Mesothelial cell of epicardium (in vitro differentiated cells): ENCODE measurements at places on chromosomes 3 and 15.
A peak's percentile ranks its signal among the peaks of the same experiment; 100 is the strongest.

GRCh38 chr3:167772992-167773391, 37.5 kb downstream of the SERPINI1 start:
- no peak overlapping the region for H3K4me3 ChIP-seq
- H3K27me3 ChIP-seq = peaks cover 23% of the 10 kb centered on the region
- no peaks in the 10 kb centered on the region for H3K36me3 ChIP-seq
- DNase-seq = no peak
- H3K4me1 ChIP-seq = peaks cover 17% of the 10 kb centered on the region

DNA sequence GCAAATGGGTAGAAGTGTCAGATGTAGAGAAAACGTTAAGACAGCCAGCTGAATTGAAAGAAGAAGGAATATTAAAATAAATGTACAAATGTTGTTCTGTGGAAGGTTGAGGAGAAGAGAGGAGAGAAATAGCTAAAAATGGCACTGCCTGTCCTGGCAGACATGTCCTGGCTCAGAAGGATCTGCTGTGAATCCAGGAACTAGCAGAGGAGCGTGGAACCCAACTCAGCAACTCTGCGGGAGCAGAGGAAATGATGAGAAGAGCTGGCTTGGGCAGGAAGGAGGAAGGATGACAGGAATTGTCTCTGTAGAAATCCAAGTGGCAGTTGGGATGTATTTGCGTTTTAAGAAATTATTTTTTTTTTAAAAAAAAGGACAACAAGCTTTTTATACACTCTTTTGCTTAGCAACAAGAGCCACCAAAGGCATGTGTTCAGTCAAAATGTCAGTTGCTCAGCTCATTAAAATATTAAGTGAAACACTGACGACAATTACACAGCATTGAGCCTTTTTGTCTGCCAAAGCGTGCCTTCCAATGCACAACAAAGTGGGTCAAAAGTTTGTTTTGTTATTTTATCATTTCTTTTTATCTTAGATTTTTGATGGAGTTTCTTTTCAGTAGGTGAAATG, 16.1 kb downstream of the NANOGP8 start:
- peaks cover 44% of the 10 kb centered on the region for H3K4me1 ChIP-seq
- H3K36me3 ChIP-seq = peaks cover 12% of the 10 kb centered on the region
- no peaks in the 10 kb centered on the region for H3K27me3 ChIP-seq
- H3K27ac ChIP-seq = peak overlapping the region; percentile 86

- no peak overlapping the region for H3K4me3 ChIP-seq
- no peaks in the 10 kb centered on the region for H3K36me3 ChIP-seq
- peaks cover 15% of the 10 kb centered on the region for H3K4me1 ChIP-seq
Measured at GRCh38 chr3:143236226-143236964, 116.8 kb downstream of the CHST2 start.

DNA sequence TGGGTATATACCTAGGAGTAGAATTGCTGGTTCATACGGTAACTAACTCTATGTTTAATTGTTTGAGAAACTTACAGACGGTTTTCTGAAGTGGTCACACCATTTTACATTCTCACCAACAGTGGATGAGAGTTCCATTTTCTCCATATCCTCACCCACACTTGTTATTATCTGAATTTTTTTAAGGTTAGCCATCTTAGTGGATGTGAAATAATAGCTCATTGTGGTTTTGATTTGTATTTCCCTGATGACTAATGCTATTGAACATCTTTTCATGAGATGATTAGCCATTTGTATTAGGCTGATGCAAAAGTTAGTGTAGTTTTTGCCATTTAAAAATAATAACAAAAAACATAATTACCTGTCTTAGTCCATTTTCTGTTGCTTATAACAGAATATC, 18.6 kb downstream of the CSTA start:
- peaks cover 4% of the 10 kb centered on the region for H3K27me3 ChIP-seq
- H3K27ac ChIP-seq = no peak overlapping the region
- no peak overlapping the region for H3K4me3 ChIP-seq
- DNase-seq = no peak

DNA sequence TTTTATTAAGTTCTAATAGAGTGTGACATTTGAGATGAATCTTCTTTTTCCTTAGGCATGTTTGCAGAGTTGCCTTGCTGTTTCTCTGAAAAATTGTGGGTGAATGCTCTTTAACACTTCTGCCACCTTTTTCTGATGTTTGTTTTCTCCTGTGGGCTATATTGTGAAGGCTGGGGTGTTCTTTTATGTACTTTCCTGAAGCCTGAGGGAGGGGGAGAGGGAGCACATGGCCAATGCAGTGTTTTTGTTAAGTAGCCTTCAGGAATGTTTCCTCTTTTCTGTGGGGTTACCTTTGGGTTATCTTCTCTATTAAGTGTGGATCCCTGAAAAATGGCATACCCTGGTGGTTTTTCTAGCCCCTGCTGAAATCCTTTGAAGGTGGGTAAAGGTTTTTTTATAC, 50.2 kb downstream of the CMC1 start:
- peaks cover 7% of the 10 kb centered on the region for H3K4me1 ChIP-seq
- no peak for DNase-seq
- H3K4me3 ChIP-seq = no peak overlapping the region
- H3K36me3 ChIP-seq = peaks cover 6% of the 10 kb centered on the region

DNA sequence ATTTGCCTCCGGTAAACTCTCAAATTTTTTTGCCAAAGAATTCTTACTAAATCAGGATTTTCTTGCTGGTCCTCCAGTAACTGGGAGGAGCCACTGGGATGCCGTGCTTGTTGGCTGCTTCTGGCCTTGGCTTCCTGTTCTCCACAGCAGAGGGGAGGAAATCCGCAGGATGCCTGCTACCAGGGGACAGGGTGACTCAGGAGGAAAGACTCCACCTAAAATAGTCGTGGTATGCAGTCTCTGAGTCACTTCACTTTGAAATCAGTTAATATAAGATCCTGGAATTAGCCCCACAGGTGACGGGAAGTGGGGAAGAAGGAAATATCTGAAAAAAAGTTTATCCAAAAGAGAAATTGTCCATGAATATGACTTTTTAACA, 6.5 kb upstream of the TM4SF18 start:
- H3K36me3 ChIP-seq = no peaks in the 10 kb centered on the region
- H3K4me1 ChIP-seq = peaks cover 14% of the 10 kb centered on the region
- DNase-seq = peak; percentile 42
- peak overlapping the region; percentile 34 for H3K27ac ChIP-seq
- no peak overlapping the region for H3K4me3 ChIP-seq

- H3K27ac ChIP-seq = no peak overlapping the region
- H3K27me3 ChIP-seq = no peaks in the 10 kb centered on the region
- H3K4me1 ChIP-seq = no peaks in the 10 kb centered on the region
- no peaks in the 10 kb centered on the region for H3K36me3 ChIP-seq
Measured at GRCh38 chr15:94760348-94760747, 529.0 kb downstream of the MCTP2 start.

DNA sequence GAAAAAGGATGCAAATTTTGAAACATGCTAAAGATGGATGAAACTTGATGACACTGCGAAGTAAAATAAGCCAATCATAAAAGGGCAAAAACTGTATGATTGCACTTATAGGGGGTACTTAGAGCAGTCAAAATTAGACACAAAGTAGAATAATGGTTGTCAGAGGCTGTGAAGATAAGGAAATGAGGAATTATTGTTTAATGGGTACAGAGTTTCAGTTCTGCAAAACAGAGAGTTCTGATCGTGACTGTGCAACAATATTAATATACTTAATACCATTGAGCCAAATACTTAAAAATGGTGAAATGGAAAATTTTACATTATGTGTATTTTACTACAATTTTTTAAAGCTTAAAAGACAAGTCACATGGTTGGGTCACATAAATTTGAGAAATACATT, 35.1 kb downstream of the UBE3A start:
- no peak overlapping the region for H3K27ac ChIP-seq
- H3K27me3 ChIP-seq = no peaks in the 10 kb centered on the region
- H3K4me1 ChIP-seq = peaks cover 3% of the 10 kb centered on the region
- H3K4me3 ChIP-seq = no peak overlapping the region
- DNase-seq = no peak

GRCh38 chr3:17730318-17730967, 12.0 kb downstream of the TBC1D5 start:
- H3K4me1 ChIP-seq = peaks cover 3% of the 10 kb centered on the region
- H3K36me3 ChIP-seq = peaks cover 52% of the 10 kb centered on the region
- H3K27me3 ChIP-seq = no peaks in the 10 kb centered on the region

GRCh38 chr3:78277220-78277619, 1237.3 kb downstream of the ROBO2 start:
- H3K36me3 ChIP-seq = no peaks in the 10 kb centered on the region
- no peak for DNase-seq
- H3K4me1 ChIP-seq = peaks cover 3% of the 10 kb centered on the region

GRCh38 chr3:160648701-160649100, 28.3 kb upstream of the ARL14 start:
- DNase-seq = no peak
- H3K27ac ChIP-seq = no peak overlapping the region
- H3K4me3 ChIP-seq = no peak overlapping the region
- no peaks in the 10 kb centered on the region for H3K4me1 ChIP-seq
- no peaks in the 10 kb centered on the region for H3K27me3 ChIP-seq
- no peaks in the 10 kb centered on the region for H3K36me3 ChIP-seq

- no peaks in the 10 kb centered on the region for H3K27me3 ChIP-seq
- no peaks in the 10 kb centered on the region for H3K4me1 ChIP-seq
- H3K36me3 ChIP-seq = peaks cover 57% of the 10 kb centered on the region
- no peak overlapping the region for H3K27ac ChIP-seq
Measured at GRCh38 chr3:120410116-120410515, 40.7 kb downstream of the FSTL1 start.

GRCh38 chr3:111595232-111595631, at the start of gene ZBED2:
TSS of gene ZBED2 (minus strand) at chr3:111595346. CDS start at chr3:111594201, 1,145 bp downstream.
- no peaks in the 10 kb centered on the region for H3K36me3 ChIP-seq
- no peak within 1 kb of the TSS for H3K27ac ChIP-seq
- peaks cover 17% of the 10 kb centered on the region for H3K4me1 ChIP-seq
- no peaks in the 10 kb centered on the region for H3K27me3 ChIP-seq
- H3K4me3 ChIP-seq = no peak within 1 kb of the TSS

- peak overlapping the region; percentile 92 for H3K27ac ChIP-seq
- H3K4me3 ChIP-seq = no peak overlapping the region
- H3K27me3 ChIP-seq = no peaks in the 10 kb centered on the region
- no peak for DNase-seq
Measured at GRCh38 chr3:25235031-25235430, 193.0 kb upstream of the RARB start.

DNA sequence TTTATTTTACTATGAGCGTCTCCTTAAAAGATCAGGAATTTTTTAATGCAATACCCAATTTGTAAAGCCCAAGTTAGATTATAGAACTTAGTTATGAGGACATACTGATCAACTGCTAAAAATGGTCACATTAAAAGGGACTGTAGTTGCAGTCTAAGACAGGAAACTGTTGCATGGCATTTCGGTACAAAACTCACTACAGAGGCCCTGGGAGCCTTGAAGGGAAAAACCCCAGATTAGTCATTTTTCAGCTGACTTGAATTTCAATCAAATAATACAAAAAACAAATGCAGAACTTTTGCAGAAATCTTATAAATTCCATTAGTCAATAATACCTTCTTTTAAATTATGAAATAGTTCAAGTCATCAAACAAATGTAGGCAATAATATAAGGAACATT, 6.9 kb upstream of the PTX3 start:
- no peak overlapping the region for H3K27ac ChIP-seq
- H3K36me3 ChIP-seq = peaks cover 3% of the 10 kb centered on the region
- peaks cover 18% of the 10 kb centered on the region for H3K27me3 ChIP-seq
- H3K4me1 ChIP-seq = peaks cover 8% of the 10 kb centered on the region

GRCh38 chr15:60710656-60711055, 231.7 kb upstream of the ICE2 start:
- no peak overlapping the region for H3K27ac ChIP-seq
- H3K4me3 ChIP-seq = no peak overlapping the region
- H3K4me1 ChIP-seq = peaks cover 9% of the 10 kb centered on the region
- no peak for DNase-seq
- H3K36me3 ChIP-seq = no peaks in the 10 kb centered on the region

- H3K27me3 ChIP-seq = no peaks in the 10 kb centered on the region
- DNase-seq = no peak
- no peaks in the 10 kb centered on the region for H3K36me3 ChIP-seq
- peaks cover 14% of the 10 kb centered on the region for H3K4me1 ChIP-seq
- no peak overlapping the region for H3K27ac ChIP-seq
- no peak overlapping the region for H3K4me3 ChIP-seq
Measured at GRCh38 chr3:155325263-155325835, 31.9 kb upstream of the STRIT1 start.

DNA sequence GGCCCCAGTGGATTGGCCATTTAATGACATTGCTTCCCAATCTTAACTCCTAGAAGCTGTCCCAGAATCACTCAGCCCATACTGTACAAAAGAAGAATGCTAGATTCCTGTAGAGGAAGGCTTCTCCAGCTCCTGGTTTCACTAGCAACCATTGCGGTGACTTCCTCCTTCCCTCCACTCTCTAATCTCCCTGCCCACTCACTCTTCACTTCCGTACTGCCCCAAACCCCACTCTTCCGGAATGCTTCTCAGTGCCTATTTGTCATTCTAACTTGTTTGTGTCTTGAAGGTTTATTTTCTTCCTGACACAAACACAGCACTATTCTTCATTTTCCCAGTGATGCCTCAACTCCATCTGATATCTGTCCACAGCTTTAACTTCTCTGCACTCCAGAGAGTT, 97.1 kb upstream of the SPATA16 start:
- H3K27me3 ChIP-seq = no peaks in the 10 kb centered on the region
- no peaks in the 10 kb centered on the region for H3K36me3 ChIP-seq
- no peak for DNase-seq
- no peak overlapping the region for H3K27ac ChIP-seq

DNA sequence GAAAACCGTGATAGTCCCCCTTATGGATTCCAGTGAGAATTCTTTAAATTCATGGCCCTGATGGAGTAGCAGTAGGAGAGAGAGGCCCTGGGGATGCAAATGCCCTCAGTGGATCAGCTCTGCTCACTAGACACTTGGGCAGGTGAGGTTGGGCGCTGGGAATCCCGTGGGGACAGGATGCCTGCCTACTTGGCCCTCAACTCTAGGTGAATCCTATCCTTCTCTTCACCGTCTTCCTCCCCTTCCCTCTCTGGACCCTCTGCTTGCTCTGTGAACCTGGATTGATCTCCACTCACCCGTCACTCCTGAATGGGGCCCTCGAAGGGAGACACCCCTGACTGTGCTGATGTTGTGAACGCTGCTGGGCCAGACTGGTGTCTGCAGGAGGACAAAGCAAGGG, 77.4 kb downstream of the SEC22A start:
- DNase-seq = no peak
- no peaks in the 10 kb centered on the region for H3K4me1 ChIP-seq
- no peak overlapping the region for H3K4me3 ChIP-seq

DNA sequence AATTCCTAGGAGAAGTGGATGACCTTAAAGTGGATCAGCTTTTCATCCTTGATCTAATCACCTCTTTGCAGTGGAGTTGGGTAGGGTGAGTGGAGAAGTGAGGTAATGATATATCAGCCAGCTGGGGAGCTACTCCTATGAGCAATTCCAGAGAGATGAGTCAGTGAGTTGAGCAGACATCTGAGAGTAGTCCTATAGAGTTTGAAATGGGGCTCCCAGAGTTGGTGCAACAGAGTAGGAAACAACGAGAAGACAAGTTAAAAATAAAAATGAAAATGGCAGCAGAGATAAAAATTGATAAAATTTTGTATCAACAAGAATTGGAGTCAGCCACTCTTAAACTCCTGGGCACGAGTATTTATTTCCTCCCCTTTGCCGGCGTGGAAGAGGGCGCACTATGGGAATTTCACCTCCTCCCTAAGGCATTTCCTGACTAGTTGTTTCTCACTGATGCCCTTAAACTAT, 150.8 kb upstream of the DPH6 start:
- DNase-seq = no peak
- H3K27me3 ChIP-seq = no peaks in the 10 kb centered on the region
- H3K27ac ChIP-seq = peak overlapping the region; percentile 93
- no peaks in the 10 kb centered on the region for H3K36me3 ChIP-seq

GRCh38 chr15:51218299-51218938, 120.0 kb downstream of the CYP19A1 start:
- H3K36me3 ChIP-seq = no peaks in the 10 kb centered on the region
- H3K4me1 ChIP-seq = no peaks in the 10 kb centered on the region
- H3K27me3 ChIP-seq = peaks cover 18% of the 10 kb centered on the region
- no peak overlapping the region for H3K27ac ChIP-seq
- H3K4me3 ChIP-seq = no peak overlapping the region
